ENCODE measurements at places on chromosomes 5 and 9.

GRCh38 chr5:148739524-148739923 is 85.2 kb upstream of the HTR4 start:
- no peak for DNase-seq

GRCh38 chr5:38036765-38037164 is 196.9 kb upstream of the GDNF start:
- DNase-seq = no peak

DNA sequence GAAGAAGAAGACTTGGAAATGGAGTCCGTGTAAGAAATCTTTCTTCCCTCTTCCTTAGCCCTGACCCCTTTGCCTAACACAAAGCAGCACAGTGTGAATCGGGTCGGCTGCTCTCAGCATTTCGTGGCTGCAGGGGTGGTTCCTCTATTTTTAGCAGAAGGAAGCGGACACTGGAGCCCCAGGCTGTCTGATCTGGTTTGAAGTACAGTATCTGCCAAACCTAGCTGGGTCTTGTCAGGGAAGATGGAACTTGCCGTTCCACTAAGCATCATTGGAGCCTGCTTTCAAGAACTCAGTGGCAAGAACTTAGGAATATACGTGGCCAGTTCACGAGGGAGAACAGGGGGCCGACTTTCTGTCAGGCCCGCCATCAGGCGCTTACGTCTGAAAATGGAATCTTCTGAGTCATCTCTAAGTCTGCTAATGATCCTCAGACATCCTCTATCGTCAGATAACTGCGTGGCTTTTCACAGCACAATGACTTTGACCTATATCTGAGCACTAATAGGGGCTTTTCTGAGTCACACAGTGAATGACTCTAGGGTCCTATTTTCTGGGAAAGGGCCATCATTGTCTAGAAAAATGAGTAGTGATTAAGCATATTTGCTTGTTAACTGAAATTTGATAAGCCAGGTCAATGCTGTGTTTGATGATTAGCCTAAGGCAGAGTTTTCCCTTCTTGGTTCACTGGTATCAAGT is 43.3 kb upstream of the NCS1 start:
- no peak for DNase-seq

GRCh38 chr5:134554319-134555222 is 29.1 kb downstream of the JADE2 start:
- no peak for DNase-seq

Data from stimulated activated CD8-positive, alpha-beta memory T cell treated with anti-CD3 and anti-CD28 coated beads, Interleukin-15, amount 100 ng/mL, for 4 hours (primary cell).